Lung (tissue), 17 donors: ENCODE measurements at places on chromosomes 3 and 15. TPM values are rescaled to one million over a fixed set of nuclear protein-coding genes. Genes with fewer than 3 reads are reported as not detected.

DNA sequence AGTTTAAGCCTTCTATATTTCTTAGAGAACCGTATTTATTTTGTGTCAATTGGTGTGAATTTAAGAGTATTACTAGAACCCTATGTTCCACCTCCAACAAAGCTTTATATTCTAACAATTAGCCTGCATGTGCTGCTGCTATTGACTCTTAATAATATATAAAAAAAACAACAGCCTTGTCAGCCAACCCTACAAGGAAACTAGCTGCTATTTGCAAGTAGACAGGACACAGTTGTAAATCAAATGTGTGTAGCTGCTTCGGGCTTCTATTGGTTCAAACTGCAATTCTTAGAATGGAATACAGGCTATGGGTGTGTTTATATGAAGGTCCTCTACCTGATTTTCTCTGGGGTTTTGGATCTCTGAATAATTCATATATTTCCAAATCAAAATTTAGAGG is 60.7 kb downstream of the ZBTB20 start:
- H3K36me3 ChIP-seq, result no peaks in the 10 kb centered on the region
- no peak overlapping the region for H3K4me3 ChIP-seq
- no peaks in the 10 kb centered on the region for H3K27me3 ChIP-seq
- H3K27ac ChIP-seq, result no peak overlapping the region

DNA sequence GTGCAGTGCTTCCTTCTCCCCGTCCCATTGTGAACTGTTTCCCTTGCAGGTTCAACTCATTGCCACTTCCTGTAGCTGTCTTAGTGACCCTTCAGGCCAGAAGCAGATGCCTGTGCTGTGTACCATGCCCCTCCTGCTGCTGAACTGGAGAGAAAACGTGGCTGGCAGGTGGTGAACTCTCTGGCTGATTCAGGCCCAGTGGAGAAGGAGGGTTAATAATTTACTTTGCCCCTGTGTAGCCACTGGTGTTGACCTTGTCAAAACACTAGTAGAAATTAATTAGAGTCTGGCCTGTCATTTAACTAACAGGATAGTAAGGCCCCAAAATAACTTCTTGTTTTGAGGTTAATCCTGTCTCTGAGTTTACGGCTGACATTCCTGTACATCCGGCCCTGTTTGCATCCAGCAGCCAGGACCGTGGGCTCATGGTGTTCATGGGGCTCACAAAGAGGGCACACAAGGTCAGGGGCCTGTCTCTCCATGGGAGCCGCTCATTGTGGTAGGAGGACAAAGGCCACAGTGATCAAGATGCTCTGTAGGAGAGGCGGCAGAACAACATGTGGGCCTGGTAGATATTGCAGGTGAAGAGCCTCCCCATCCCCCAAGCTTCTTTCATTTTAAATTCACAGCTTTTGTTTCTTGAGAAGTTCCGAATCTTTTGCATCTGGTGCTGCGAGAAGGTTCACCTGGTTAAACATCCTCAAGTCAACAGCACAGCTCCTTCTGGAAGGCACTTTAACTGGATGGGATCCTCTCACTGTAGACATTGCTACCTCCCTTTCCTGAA is 101.6 kb downstream of the CGNL1 start:
- no peaks in the 10 kb centered on the region for H3K27me3 ChIP-seq
- peaks cover 7% of the 10 kb centered on the region for H3K4me1 ChIP-seq
- no peak overlapping the region for H3K27ac ChIP-seq
- peak; percentile 35 for DNase-seq
- H3K4me3 ChIP-seq, result no peak overlapping the region

GRCh38 chr15:89648106-89649012 is 6.9 kb downstream of the KIF7 start:
- no peak for DNase-seq
- H3K4me3 ChIP-seq, result no peak overlapping the region
- H3K4me1 ChIP-seq, result no peaks in the 10 kb centered on the region
- H3K27me3 ChIP-seq, result no peaks in the 10 kb centered on the region
- peaks cover 10% of the 10 kb centered on the region for H3K36me3 ChIP-seq

- H3K36me3 ChIP-seq, result peaks cover 11% of the 10 kb centered on the region
- no peak overlapping the region for H3K27ac ChIP-seq
- H3K4me1 ChIP-seq, result peaks cover 17% of the 10 kb centered on the region
- H3K4me3 ChIP-seq, result no peak overlapping the region
- H3K27me3 ChIP-seq, result no peaks in the 10 kb centered on the region
Measured at GRCh38 chr3:186083746-186084145, 25.1 kb downstream of the ETV5 start.

DNA sequence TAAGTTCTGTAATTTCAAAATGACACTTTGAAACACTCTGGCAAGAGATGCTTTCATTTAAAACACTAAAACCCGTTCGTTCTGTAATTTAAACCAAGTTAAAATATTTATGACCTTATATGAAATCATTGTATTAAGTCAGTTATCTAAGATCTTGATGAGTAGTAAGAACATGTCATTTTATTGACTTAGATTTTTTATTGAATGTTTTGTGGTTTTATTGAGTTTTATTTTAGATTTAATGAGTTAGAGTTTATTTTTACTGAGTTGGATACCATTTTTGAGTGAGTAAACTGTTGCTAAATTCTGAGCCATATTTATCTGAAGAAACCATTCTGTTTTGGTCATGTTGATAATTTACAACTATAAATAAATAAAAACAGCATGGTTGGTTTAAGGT is 94.3 kb downstream of the PPARG start:
- H3K36me3 ChIP-seq, result no peaks in the 10 kb centered on the region
- no peaks in the 10 kb centered on the region for H3K4me1 ChIP-seq
- no peak overlapping the region for H3K4me3 ChIP-seq
- no peaks in the 10 kb centered on the region for H3K27me3 ChIP-seq
- no peak for DNase-seq
- H3K27ac ChIP-seq, result no peak overlapping the region

GRCh38 chr3:188157971-188158370 is 4.0 kb downstream of the LPP start:
- no peaks in the 10 kb centered on the region for H3K27me3 ChIP-seq
- no peak overlapping the region for H3K4me3 ChIP-seq
- peaks cover under 1% of the 10 kb centered on the region for H3K4me1 ChIP-seq
- peak overlapping the region; percentile 91 for H3K27ac ChIP-seq
- H3K36me3 ChIP-seq, result no peaks in the 10 kb centered on the region
- no peak for DNase-seq

DNA sequence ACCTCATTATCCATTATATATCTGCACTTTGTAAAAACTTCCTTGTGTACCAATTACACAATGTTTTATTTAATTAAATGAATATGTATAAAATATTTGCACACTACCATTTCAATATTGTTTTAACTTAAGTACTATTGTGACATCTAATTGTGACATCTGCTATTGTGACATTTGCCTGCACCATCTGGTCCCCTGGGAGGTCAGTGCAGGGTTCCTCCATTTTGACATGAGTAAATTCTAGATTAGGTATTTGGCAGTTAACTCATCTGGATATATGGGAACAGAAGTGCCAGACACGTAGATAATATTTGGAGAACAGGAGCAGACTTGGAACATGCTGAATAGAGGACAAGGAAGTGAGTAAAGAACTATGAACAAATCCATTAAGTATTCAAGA is 332.1 kb downstream of the VGLL3 start:
- no peak overlapping the region for H3K4me3 ChIP-seq
- H3K27ac ChIP-seq, result no peak overlapping the region
- H3K4me1 ChIP-seq, result no peaks in the 10 kb centered on the region
- DNase-seq, result no peak

GRCh38 chr3:120280566-120280965 is 4.5 kb downstream of the GPR156 start:
- no peaks in the 10 kb centered on the region for H3K4me1 ChIP-seq
- no peaks in the 10 kb centered on the region for H3K36me3 ChIP-seq
- no peak overlapping the region for H3K27ac ChIP-seq
- H3K27me3 ChIP-seq, result no peaks in the 10 kb centered on the region
- H3K4me3 ChIP-seq, result no peak overlapping the region

DNA sequence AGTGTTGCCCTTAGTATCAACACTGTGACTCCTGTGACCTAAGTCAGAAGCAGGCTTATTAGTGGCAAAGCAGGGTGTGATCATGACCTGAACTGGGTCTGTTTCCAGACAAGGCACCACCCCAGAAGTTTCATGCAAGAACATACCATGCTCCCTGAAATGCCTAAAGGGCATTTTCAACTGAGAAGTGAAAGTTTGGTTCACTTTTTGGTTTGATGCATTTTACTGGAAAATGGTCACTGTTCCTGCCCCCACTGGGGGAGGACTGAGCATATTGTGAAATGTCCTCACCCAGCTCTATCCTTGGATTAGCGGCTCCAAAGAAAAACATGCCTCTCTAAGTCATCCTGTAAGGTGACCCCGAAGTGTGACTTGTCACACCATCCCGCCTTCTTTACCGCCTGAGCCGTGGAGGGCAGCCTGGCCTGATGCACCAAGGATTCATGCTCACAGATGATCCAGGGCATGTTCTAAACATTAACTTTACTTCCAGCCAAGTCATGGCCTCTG is 3.1 kb upstream of the FAM240A start:
- DNase-seq, result no peak
- no peaks in the 10 kb centered on the region for H3K27me3 ChIP-seq
- H3K27ac ChIP-seq, result no peak overlapping the region
- no peaks in the 10 kb centered on the region for H3K36me3 ChIP-seq
- peaks cover 3% of the 10 kb centered on the region for H3K4me1 ChIP-seq

DNA sequence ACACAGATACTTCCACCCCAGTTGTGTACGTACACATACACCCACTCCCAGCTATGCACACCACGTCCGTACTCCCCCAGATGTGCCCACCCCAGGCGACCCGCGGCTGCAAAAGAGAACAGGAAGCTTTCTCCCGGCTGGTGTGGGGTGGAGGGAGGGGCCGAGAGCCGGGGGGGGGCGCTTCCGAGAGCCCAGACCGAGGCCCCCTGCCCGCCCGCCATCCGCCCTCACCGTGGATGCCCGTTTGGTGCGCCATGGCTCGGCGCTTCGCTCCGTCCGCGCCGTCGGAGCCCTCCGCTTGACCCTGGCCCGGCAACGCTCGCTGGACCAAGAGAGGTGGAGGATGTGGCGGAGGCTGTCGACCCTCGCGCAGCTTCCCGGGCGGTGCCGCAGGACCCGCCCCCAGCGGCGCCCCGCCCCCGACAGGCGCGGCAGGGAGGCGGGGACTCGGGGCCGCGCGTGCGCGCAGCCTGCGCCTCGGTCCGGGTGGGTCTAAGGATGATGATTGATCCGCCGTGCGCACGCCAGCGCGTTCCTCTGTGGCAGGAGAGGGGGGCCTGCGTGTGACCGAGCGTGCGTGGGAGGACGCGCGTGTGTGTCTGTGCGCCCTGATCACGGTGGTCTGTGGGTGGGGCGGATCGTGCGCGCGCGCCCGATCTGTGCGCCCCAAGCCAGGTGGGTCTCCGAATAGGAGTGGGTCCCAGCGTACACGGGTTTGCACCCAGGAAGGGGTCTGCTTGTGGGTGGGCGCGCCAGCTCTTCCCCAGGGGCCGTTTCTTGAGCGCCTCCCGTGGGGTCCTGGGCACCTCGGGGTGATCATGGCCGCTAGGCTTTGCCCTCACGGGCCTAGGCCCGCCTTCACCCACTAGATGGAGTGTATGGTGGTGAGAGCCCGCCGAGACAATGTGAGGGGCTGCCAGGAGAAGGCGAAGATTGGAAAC is at the start of gene TWF2:
TSS of gene TWF2 (minus strand) at position 398 of the 941 bp plus-strand sequence. CDS start at position 256, 142 bp downstream.
- peak; percentile 85 for DNase-seq
- no peaks in the 10 kb centered on the region for H3K27me3 ChIP-seq
- peak within 1 kb of the TSS; percentile 74 for H3K27ac ChIP-seq
- H3K4me1 ChIP-seq, result peaks cover 6% of the 10 kb centered on the region
- H3K36me3 ChIP-seq, result peaks cover 14% of the 10 kb centered on the region
- H3K4me3 ChIP-seq, result peak within 1 kb of the TSS; percentile 93

DNA sequence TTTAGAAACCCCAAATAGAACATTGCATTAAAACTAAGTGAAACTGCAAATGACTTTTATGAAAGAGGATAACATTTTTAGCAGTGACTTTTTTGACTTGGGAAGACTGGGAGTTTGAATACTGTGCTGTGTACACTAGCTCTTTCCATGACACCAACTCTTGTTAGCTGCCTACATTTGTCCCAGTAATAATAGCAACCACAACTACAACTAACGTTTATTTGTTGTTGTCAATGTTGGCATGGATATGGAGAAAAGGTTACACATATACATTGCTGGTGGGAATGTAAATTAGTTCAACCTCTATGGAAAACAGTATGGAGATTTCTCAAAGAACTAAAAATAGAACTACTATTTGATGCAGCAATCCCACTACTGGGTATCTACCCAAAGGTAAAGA is 329.6 kb upstream of the ADAMTS9 start:
- H3K4me3 ChIP-seq, result no peak overlapping the region
- no peaks in the 10 kb centered on the region for H3K36me3 ChIP-seq
- H3K4me1 ChIP-seq, result no peaks in the 10 kb centered on the region
- no peak for DNase-seq
- H3K27me3 ChIP-seq, result no peaks in the 10 kb centered on the region

DNA sequence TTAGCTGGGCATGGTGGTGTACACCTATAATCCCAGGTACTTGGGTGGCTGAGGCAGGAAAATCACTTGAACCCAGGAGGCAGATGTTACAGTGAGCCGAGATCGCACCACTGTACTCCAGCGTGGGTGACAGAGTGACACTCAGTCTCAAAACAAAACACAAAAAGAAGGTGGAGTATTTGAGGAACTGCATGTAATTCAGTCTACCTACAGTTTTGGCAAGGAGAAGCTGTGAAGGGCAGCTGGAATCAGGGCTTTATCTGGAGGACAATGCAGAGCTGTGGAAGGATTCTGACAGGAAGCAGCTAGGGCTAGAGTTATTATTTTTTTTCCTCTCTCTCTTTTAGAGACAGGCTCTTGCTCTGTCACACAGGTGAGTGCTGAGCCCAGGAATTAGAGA is 6.8 kb downstream of the H1-8 start:
- H3K36me3 ChIP-seq, result no peaks in the 10 kb centered on the region
- no peak overlapping the region for H3K4me3 ChIP-seq
- no peak for DNase-seq
- H3K27ac ChIP-seq, result no peak overlapping the region

GRCh38 chr15:92044203-92044909 is 190.8 kb downstream of the SLCO3A1 start:
- H3K27ac ChIP-seq, result no peak overlapping the region
- H3K27me3 ChIP-seq, result no peaks in the 10 kb centered on the region
- H3K36me3 ChIP-seq, result no peaks in the 10 kb centered on the region
- no peak for DNase-seq
- H3K4me3 ChIP-seq, result no peak overlapping the region

DNA sequence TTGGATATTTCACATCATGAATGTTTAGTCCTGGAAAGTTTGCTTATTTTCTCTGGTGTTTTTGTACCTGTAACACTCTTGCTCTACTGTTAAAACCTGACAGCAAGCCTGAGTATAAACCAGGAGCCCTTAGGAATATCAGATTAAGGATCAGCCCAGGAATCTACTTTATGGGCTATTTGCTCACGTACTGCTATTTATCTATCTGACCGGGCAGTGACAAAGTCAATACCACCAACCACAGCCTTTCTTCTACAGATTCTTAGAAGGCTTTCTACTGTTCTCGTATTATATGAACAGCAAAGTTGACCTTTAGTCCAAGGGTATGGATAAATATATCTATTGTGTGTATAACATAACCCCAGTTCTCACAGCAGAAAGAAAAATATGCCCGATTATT is 521.2 kb downstream of the RBMS3 start:
- no peak overlapping the region for H3K4me3 ChIP-seq
- H3K4me1 ChIP-seq, result no peaks in the 10 kb centered on the region
- H3K27ac ChIP-seq, result no peak overlapping the region
- DNase-seq, result no peak

GRCh38 chr15:63338170-63338569 is 43.5 kb downstream of the CA12 start:
- H3K4me1 ChIP-seq, result no peaks in the 10 kb centered on the region
- H3K27ac ChIP-seq, result no peak overlapping the region
- no peak overlapping the region for H3K4me3 ChIP-seq
- no peak for DNase-seq

Gene SLTM
- 164 TPM for total RNA-seq

Gene GASK1A
- 16.1 TPM for total RNA-seq

Gene CNTN6
- total RNA-seq, result 22.7 TPM

Gene ATP13A4
- 202 TPM for total RNA-seq

Gene CCDC13
- 4.4 TPM for total RNA-seq

Gene STX19
- total RNA-seq, result 8.0 TPM

Gene SLC51A
- 1.1 TPM for total RNA-seq

Gene NPTN
- 123 TPM for total RNA-seq
